ENCODE measurements at places on chromosomes 5 and 9.
A peak's percentile ranks its signal among the peaks of the same experiment; 100 is the strongest.

DNA sequence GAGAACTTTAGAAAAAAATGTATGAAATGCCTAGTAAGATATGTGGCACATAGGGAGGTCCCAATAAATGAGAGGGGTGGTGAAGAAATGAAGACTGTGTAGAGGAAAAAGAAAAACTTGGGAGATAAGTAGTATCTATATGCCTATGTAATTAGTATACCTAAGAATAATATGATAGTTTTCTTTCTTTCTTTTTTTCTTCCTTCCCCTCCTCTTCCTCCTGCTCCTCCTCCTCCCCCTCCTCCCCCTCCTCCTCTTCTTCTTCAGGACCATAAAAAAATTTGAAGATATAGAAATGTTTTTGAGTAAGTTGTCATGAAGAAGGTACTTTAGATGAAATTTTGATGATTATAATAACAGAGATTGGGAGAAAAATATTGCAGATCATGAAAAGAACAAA, 857.4 kb downstream of the MAT2B start:
- DNase-seq: no peak

DNA sequence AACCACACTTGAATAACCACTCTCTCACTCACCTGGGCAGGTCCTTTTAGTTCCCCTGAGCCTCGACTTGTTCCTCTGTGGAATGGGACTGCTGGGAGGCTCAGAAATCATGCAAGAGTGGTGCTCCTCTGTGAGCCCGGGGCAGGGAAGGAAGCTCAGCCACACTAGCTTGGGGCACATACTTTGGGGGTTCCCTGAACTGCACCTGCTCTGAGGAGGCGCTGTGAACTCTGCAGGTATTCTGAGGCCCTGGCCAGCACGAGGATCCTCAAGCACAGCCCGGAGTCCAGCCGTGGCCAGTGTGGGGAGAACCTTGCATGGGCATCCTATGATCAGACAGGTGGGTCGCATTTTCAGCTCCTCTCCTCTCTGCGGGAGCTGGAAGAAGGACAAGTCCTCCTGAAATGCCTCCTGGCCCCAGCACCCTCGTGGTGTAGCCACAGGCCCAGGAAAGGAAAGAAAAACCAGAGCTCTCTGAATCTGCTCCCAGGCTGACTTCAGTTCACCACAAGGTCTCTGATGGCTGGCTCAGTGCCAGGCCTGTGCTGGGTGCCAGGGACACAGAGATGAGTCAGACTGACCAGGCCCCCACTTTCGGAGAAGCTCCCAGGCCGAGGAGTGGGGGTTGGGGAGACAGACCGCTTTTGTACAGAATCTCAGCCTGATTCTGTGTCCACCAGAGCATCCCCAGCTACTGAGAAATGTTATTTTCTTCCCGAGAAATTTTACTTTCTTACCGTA, 11.9 kb downstream of the GLIPR2 start:
- peak; percentile 98 for DNase-seq

DNA sequence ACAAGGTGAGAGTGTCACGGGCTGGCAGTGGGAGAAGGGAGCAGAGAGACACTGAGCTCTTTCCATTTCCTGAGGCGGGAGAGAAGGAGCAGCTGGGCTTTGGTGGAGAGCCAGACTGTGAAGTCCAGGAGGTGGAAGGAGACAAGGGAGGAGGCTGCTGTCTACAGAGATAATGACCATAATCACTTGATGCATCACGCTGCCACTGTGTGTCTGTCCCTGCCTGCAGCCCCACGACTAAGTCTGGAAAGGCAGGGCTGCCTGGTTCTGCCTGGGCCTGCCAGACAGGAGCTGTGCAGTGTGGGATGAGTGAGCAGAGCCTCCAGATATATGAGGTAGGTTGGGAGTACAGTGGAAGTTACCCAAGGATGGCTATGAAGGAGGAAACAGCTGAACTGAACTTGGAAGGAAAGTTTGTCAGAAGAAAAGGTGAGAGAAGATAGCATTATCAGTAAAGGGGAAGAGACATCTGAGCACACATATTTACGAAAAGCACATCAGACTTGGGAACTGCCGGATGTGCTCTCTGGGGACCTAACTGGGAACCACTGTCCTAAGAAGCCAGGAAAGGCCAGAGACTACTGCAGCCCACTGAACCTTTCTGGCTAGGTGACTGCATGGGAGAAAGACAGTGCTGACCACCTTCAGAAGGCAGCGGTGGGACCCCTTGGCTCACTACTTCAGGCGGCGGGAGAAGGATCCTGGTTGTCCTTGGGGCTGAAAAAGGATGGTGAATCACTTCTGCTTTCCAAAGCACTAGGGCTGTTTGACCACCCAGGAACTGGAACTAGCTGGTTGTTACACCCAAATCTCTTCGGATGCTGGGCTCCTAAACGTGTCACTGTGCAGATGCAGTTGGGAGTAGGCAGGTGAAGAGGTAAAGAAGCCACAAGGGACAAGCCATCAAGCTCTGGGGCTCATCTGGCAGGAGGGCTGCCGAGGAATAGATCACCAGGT, 12.8 kb upstream of the DDX41 start:
- no peak for DNase-seq

DNA sequence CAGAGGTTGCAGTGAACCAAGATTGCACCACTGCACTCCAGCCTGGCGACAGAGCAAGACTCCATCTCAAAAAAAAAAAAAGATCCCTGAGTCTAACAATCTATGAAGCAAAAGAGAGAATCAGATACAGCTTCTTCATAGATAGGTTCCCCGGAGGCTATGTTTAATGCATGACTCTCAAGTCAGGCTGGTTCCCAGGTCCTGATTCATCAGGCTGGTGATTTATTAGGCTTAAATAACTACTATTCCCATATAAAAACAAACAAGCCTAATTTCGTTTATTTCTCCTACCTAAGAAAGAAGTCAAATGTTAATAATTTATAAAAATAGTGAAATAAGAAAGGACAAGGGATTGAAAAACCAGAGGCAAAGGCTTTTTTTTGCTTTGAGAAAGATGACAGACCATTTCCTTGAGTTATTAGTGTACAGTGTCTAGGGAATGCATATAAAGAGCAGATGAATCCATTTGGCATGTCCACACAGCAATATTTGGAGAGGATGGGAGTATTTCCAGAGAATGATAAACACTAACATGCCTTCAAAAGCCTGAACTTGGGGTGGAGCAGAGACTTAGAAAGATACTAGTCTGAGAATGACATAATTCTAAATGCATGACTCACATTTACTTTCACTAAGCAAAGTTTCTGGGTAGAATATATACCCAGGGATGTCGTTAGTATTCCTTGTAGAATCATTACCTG, 115.3 kb downstream of the NREP start:
- DNase-seq: no peak

- no peak for DNase-seq
Measured at GRCh38 chr5:60929024-60929423, 15.8 kb downstream of the ERCC8 start.

- DNase-seq: no peak
Measured at GRCh38 chr5:61827445-61827975, 478.5 kb upstream of the KIF2A start.

- DNase-seq: no peak
Measured at GRCh38 chr5:6086871-6087270, 291.5 kb downstream of the MED10 start.

GRCh38 chr5:44331471-44332050, 57.7 kb downstream of the FGF10 start:
- no peak for DNase-seq

DNA sequence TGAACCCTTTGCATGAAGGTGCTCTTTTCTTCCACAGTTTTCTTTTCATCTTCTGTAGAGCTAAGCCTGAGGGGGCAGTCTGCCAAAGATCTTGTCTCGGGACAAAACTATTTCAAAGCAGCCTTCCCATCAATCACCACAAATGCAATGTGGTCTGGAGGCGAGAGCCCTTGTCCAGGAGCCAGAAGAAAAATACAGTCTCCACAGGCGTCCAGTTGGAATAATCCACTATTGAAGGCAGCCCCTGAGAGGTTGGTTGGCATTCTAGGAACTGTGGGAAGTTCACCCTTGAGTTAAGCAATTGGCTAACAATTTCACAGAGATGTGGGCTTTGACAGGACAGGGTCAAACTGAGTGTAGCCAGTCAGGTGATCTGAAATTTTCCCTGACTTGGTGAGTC, 72.0 kb downstream of the SEMA6A start:
- DNase-seq: no peak

DNA sequence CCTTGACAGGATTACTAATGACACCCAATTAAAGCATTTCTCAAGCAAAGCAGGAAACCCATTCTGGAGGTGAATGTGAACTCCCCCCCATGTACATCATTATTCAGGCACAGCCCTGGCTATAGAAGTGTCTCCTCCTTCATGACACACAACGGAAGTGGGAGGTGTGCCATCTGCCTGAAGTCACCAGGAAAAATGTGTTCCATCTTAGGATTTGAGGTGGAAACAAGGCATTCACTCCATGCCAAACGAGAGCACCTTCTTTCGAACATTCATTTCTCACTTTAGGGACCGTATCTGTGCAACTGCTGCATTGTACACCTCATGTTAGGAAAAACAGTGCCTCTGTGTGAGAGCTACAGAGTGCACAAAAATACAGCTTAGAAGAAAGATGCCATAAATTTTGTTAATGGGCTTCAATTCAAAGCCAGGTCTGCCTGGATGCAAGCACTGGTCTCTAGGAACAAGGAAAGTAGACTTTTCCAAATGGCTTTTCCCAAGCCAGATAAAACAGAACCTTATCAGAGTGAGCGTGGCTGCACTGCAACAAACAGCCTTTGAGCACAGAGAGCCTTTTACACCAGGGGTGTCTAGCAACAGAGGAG, 19.4 kb downstream of the GOLM1 start:
- DNase-seq: no peak

DNA sequence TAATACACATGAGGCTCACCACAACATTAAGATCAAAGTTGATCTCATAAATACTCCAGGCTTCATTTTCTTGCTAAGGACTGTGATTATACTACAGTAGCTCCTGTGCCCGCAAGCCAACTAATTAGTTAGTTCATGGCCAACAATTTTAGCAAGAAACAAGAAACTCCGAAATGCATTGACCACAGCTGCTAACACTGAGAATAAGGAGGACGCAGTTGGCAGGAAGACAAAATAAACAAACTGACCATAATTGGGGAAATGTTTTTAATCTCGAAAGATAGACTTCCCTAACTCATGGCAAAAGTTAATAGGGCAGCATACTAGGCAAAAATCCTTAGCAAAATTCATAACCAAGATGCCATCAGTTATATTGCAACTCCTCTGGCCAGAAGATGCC, 115.5 kb upstream of the SPEF2 start:
- no peak for DNase-seq

DNA sequence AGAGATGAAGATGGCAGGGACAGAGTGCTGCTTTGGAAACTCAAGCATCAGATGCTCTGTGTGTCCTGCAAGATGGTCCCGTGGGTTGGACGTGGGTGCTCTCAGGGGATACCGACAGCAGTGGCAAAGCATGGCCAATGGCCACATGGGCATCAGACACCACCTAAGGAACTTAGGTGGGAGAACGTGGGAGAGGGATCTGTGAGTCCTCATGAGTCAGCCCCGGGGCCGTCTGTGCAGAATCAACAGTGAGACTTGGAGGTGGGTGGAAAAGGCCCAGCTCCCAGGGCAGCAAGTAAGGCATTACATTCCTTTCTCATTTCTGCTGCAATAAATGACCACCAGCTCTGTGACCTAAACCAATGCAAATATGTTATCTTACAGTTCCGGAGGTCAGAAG, 77.0 kb downstream of the RAD23B start:
- no peak for DNase-seq

DNA sequence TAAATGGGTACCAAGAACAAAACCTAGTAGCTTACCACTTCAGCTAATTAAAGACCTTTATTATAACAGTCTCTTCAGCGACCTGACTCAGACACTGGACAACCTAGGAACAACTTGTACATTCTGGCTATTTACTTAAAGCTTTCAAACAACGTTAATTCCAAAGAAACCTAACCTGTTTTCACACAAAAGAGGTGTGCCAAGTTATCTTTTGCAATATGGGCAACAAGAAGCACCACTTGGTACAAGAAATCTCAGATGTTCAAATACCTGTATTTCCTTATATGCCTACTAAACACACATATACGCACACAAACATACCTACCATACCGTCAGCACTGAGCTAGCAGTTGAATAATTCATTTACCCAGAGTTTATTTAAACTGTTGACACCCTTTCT, 23.0 kb downstream of the RNF145 start:
- no peak for DNase-seq

GRCh38 chr5:163759000-163759704, 253.7 kb downstream of the MAT2B start:
- DNase-seq: no peak

- no peak for DNase-seq
Measured at GRCh38 chr9:89886281-89886700, 281.5 kb downstream of the GADD45G start.

- DNase-seq: no peak
Measured at GRCh38 chr9:114210136-114210535, 54.8 kb downstream of the COL27A1 start.

- no peak for DNase-seq
Measured at GRCh38 chr5:132460846-132461568, 29.6 kb downstream of the IRF1 start.

DNA sequence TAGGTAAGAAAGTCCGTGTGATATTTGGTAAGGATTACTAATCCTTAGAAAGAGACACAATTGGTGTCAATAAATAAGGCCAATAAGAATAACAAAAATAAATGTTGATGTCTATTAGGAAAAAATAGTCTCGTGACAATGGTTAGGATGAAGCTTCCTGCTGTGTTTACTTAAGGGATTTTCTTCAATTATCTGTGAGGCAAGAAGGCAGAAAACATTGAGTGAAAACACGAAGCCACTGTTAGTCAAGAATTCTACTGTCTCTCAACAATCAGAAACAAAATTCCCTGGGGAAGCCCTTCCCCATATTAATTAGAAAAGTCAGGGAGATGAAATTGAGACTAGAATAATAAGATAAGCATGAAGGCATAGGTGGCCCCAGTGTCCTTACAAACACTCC, 149.0 kb downstream of the SYK start:
- no peak for DNase-seq

- DNase-seq: no peak
Measured at GRCh38 chr9:90821697-90822096, 20.1 kb downstream of the SYK start.

- no peak for DNase-seq
Measured at GRCh38 chr9:133905493-133905892, 86.6 kb downstream of the VAV2 start.

GRCh38 chr5:148972974-148973374, 89.9 kb downstream of the SH3TC2 start:
- DNase-seq: no peak

- peak; percentile 83 for DNase-seq
Measured at GRCh38 chr5:129125819-129126218, 31.3 kb downstream of the ISOC1 start.

- no peak for DNase-seq
Measured at GRCh38 chr5:77777281-77777892, 1.2 kb upstream of the TBCA start.

- no peak for DNase-seq
Measured at GRCh38 chr9:108012886-108013665, 523.5 kb upstream of the KLF4 start.
